ENCODE measurements at places on chromosomes 2 and 18. TPM values are rescaled to one million over a fixed set of nuclear protein-coding genes. Genes with fewer than 3 reads are reported as not detected.

DNA sequence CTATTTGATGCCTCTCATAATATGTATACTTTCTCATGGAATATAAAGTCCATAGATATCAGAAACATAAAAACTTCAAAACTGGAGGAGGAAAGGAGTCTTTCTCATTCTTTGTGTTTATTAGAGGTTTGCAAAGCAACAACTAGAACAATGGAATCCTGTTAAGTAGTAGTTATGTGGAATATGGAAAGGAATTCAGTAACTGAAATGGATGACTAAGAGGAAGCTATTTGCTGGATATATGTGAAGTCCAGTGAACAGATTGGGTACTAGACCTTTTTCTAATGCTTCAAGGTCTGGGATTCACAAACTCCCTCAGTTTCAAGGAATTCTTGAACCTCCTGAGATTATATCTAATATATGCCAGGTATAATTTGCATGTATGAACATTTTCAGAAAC, 353.6 kb upstream of the FANCL start:
- DNase-seq: no peak

DNA sequence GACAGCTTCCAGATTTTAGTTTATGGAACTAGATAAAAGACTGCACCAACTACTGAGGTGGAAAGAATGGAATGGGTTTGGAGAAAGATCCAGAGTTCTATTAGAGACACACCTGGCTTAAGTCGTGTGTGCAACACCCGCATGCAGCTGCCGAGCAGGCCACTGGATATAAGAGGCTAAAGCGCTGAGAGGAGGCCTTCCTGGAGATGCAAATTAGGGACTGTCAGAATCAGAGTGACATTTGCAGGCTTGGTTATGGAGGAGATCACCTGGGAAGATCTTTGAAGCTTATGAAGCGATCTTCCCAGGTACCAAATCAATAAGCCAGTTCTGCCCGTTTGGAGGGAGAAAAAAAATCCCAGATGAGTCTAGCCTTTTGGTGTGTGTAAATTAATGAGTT, 30.4 kb upstream of the KLHL29 start:
- no peak for DNase-seq

The ALPP gene
- total RNA-seq: not detected

DNA sequence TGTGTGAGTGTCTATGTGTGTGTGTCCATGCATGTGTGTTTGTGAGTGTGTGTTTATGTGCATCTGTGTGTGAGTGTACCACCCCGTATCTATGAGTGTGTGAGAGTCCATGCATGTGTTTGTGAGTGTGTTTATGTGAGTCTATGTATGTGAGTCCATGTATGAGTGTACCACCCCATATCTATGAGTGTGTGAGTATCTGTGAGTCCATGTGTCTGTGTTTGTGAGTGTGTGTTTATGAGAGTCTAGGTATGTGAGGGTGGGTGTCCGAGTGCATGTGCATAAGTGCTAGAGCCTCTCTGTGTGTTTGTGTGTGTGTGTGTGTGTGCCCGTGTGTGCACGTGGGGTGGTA, 86.0 kb upstream of the ATG16L1 start:
- DNase-seq: no peak

The POTEC gene
- not detected for total RNA-seq

DNA sequence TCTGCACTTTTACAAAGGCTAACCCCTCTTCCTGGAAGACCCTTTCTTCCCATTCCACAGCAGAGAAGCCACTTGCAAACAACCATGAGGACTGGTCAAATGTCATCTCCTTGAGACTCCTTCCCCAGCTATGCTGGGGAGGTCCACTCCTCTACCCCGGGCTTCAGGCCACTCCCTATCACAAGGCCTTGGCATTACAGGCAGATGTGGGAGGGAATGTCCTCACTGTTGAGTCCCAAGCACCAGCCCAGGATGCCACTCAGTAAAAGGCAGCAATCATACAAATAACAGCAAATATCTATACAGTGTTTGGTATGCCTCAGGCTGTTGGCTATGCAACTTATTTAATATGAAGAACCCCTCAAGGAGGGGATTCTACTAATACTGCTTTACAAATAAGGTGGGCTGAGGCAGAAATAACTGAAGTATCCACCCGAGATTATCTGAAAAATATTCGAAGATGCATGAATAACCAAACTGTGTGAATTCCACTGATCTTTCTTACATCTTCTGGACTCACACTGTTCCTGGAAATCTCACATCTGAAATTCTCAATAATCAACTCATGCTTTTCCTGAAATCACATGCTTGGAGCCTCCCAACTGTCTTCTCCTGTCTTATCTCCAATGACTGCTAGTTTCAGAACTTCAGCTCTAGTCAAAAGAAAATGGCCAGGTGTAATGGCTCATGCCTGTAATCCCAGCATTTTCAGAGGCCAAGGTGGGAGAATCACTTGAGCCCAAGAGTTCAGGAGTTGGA, 226.3 kb downstream of the TCF4 start:
- DNase-seq: peak; percentile 85

DNA sequence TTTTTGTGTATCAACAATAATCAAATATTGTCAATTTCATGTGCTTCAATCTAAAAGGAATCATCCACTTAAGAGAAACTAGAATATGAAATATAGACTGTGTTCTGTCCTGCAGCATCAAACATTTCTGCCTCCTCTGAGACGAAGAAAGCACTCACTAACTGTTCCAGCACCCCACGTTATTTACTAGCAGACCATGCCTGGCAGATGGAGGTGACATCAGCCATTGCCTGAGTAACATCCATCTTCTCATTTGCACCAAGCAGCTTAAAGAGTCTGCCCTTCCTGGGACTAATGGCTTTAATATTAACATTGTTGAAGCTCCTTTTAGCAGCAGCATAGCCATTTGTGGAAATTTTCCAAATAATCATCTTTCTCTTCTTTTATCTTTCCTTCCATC, 25.7 kb downstream of the SGPP2 start:
- DNase-seq: no peak

DNA sequence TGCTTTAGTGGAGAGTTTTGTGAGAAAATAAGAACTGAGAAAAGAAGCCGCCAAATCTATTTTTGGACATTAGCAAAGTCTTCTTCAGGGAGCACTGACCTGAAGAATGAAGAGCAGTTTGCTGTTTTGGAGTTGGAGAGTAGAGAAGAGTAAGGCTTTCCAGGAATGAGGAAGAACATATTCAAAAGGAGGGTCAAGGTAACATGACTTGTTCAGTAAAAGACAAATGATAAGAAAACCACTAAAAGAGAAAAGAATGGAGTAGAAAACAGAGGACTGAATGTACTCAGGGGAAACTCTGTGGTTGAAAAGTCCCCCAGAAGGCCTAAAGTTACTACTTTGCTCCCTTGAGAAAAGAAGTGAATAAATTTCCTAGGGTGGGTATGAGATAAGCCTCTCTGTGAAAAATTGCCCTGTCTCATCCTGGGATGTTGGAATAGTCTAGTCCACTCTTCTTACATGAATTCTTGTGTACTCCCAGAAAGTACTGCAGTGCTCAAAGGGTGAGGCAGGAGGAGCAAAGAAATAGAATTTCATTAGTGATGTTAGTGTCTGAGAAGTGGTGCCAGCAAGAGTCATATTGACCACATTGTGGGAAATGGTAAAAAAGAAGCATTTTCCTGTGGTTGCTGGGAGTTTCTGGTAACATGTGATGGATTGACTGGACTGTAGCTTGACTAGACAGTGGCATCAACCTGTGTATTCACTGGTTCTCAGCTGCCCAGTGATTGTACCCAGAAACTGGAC, 27.8 kb downstream of the MBD5 start:
- DNase-seq: no peak

- no peak for DNase-seq
Measured at GRCh38 chr2:73698101-73698500, 39.0 kb downstream of the TPRKB start.

DNA sequence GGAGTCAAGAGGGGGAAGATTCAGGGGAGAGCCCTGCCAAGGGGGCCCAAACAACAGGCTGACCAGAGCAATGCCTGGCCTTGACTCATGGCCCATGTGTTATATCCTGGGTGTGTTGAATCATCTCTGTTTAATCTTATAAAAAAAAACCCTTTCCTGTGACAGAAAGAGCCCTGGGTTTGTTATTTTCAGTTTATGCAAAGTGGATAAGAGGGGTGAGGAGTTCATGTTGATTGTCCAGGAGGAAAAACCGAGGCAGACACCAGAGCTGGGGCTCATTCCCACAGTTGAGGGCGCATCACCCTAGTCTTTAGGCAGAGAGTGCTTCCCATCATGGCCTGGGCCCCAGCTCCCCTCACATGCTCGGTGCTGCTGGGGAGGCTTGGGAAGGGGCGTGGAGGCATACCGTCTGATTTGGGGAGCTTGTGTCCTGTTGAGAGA, 30.9 kb upstream of the IL37 start:
- no peak for DNase-seq

GRCh38 chr2:73892631-73893329, at the start of gene ACTG2:
Gene ACTG2, plus strand, starts transcription at chr2:73893008. Its CDS starts 8,304 bp downstream, at chr2:73901312.
- no peak for DNase-seq

DNA sequence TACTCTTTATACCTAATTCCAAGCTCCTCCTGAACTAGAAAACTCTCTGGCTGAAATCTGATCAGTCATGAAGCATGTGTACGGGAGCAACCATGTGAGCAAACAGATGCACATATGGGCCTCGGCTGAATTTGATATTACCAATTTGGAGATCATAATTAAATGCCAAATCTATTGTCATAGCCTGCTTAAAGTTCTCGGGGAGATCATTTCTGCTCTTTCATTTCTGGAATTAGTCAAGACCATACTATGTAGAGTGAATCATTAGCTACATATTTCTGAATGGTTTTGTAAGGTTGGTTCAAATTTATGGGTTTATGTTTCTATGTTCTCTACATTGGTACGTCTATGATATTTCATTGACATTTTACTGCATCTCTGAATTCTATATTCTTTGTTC, 205.5 kb downstream of the UBE2E3 start:
- no peak for DNase-seq

GRCh38 chr18:59633961-59634485, 63.2 kb downstream of the CCBE1 start:
- DNase-seq: no peak

- no peak for DNase-seq
Measured at GRCh38 chr18:49862656-49863385, 49.5 kb upstream of the ACAA2 start.

DNA sequence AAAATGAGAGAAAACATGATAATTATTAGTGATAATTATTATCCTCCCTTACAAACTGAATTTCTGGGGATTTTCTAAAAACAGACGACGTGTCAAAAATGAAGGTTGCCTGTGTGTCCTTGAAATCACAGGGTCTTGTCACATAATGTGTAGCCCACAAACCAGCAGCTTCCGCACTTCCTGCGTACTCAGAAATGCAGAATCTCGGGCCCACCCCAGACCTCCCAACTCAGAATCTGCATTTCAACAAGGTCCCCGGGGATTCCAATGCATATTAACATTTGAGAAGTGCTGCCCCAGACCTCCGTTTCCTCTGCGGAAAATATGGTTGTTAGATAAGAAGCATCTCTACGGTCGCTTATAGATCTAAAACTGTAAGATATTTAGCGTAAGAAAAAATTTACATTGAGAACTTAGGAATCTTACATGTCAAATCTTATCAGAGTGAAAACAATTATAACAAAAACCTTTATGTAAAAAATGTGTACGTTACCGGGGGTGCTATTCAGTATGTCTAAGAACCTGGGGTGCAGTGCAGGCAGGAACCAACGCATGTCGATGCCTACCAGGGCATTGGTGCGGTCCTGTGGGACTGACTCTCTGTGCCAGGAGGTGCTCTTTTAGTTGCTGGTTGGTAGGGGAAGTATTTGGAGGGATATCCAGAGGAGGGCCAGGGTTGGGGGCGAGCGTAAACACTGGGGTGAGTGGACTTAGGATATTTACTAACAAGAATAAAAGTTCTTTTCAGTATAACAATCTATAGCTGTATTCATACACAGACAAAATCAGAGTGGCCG, 15.2 kb downstream of the CDKL4 start:
- DNase-seq: no peak

The YES1 gene
- total RNA-seq: 142 TPM

- no peak for DNase-seq
Measured at GRCh38 chr2:9699139-9700108, 68.6 kb upstream of the YWHAQ start.

DNA sequence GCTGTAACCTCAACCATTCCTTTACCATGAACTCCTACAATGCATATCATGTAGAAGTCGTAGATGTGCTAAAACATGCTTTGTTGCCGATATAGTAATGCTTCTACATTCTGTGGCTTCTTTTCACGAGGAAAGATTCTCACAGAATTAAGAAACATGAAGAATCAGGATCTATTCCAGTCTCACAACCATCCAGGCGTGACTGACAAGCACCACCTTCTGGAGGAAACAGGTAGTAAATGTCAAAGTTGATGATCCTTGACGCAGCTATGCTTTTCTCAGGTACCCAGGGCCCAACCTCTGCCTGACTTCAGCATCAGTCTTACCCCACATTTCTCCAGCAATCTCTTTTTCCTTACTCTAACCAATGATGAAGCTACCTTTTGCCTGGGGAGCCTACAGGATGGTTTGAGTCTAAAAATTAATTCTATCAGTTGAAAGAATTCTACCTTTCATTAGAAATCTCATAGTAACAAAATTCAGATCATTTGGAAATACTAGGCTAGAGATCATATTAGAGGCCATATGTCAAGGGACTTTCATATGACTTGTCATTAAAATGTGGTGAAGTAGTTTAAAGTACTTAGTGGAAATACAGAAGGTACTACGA, 123.3 kb upstream of the RND3 start:
- DNase-seq: peak; percentile 40

DNA sequence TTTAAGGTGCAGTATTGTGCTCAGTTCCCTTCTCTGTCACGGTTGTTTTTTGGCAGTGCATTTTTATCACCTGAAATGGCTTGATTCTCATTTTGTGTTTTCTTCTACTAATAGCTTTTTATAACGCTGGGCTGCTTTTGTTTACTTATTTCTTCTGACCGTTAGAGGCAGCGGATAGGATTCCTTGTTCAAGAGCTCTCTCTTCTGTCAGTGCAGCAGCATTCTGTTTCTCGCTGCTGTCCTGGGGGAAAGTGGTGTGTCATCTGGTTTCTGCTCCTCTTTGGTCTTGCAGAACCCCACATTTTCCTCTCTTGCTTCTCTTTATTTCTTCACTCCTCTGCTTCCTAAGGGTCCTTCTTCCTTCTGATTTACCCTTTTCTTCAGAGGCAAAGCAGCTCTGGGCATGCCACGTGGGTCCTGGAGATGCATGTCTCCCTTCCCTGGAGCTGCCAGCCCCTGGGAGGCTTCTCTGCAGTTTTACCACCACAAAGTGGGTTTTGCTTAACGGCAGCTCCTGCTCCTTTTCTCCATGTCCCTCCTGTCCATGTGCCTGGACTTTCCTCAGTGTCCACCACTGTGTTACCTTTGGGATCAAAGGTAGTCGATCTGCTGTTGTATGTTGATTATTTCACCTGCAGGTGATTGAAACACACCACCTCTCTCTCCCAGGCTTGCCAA, 47.3 kb upstream of the SNTG2 start:
- no peak for DNase-seq

Data from A673 (cell line).